ENCODE measurements at places on chromosomes 16 and 17. TPM values are rescaled to one million over a fixed set of nuclear protein-coding genes. Genes with fewer than 3 reads are reported as not detected.
A peak's percentile ranks its signal among the peaks of the same experiment; 100 is the strongest.

The CDH5 gene
- not detected for total RNA-seq

The TEX2 gene
- 12.4 TPM for total RNA-seq

The CHP2 gene
- not detected for total RNA-seq

The SETD1A gene
- total RNA-seq = 20.3 TPM

The ADAD2 gene
- not detected for total RNA-seq

The CHST6 gene
- not detected for total RNA-seq

DNA sequence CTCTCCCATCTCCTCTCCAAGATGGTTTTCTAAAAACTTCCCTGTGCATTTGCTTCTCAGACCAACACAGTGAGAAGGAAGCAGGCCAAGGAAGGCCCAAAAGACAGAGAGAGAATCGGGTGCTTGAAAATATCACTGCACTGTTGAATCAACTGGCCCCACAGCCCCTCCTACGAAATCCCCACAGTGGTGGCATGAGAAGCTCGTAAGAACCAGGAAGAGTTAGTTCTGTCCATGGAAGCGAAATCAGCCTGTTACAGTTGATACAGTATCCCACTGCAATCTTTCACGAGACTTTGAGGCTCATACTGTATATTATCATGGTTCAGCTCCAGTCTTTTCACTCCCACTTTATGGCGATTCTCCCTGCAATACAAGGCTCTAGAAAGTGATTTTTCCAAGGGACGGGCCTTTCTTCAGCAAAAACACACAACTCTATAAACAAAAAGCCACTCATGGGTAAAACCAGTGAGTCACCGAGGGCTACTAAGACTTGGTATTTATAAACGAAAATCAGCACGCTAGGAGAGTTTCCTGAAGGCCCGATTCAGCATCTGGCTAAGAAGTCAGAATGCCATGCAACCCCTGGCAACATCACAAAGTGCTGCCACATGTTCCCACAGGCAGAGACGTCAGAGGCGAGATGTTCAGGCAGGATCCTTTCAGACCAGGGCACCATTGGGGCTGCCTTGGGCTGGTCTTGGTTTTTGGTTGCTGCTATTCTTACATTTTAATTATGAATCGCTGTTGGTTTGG is 185.7 kb downstream of the IRX5 start:
- H3K36me3 ChIP-seq = no peaks in the 10 kb centered on the region
- H3K27me3 ChIP-seq = no peaks in the 10 kb centered on the region
- no peaks in the 10 kb centered on the region for H3K4me1 ChIP-seq
- no peak overlapping the region for H3K4me3 ChIP-seq
- no peak for DNase-seq

GRCh38 chr17:41494524-41494923 is 4.8 kb upstream of the KRT36 start:
- no peak overlapping the region for H3K27ac ChIP-seq
- DNase-seq = no peak
- peaks cover 2% of the 10 kb centered on the region for H3K27me3 ChIP-seq
- H3K36me3 ChIP-seq = no peaks in the 10 kb centered on the region
- peaks cover 17% of the 10 kb centered on the region for H3K4me1 ChIP-seq

DNA sequence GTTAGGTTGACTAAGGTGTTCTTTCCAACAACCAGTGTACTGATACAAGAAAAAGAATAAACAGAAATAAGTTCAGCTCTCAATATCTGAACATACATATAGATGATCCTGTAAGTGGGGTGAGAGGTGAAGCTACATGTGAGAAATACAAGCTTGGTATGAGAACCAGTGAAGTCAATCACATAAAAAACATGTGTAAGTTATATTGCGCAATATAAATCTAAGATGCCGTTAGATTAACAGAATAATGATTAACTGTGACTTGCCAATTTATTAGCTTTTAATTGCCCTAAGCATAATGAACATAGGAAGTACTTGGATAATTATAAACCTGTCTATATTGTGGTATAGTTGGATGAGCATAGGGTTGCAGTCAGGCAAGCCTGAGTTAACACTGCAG is 1597.1 kb upstream of the GOT2 start:
- H3K27me3 ChIP-seq = no peaks in the 10 kb centered on the region
- H3K4me3 ChIP-seq = no peak overlapping the region
- no peaks in the 10 kb centered on the region for H3K4me1 ChIP-seq
- H3K36me3 ChIP-seq = no peaks in the 10 kb centered on the region

DNA sequence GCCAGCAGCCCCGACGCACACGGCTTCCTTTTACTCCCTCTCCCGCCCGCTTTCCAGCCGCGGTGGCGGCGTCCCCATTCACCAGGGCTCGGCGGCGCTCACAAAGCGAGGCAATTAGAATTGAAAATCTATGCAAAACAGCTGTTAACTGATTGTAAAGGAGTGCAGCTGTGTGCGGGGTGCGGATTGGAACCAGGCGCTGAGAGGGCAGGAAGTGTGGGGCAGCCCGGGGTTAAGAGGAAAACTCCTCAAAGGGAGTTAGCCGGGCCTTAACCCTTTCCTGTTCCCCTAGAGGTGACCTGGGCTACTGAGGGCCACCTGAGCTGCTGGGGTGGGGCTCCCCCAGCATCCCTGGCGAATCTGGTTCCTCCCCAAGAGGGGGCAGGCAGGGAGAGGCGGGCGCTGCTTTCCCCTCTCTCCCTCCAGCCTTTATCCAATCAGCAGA is 5.8 kb upstream of the GSE1 start:
- peaks cover 17% of the 10 kb centered on the region for H3K4me1 ChIP-seq
- H3K4me3 ChIP-seq = no peak overlapping the region
- H3K36me3 ChIP-seq = no peaks in the 10 kb centered on the region
- no peak overlapping the region for H3K27ac ChIP-seq
- DNase-seq = no peak

GRCh38 chr17:42131981-42132432 is 9.4 kb downstream of the HSPB9 start:
- H3K4me1 ChIP-seq = peaks cover 58% of the 10 kb centered on the region
- DNase-seq = no peak

GRCh38 chr16:74099530-74099929 is 197.1 kb upstream of the PSMD7 start:
- no peak for DNase-seq
- no peaks in the 10 kb centered on the region for H3K4me1 ChIP-seq
- no peak overlapping the region for H3K4me3 ChIP-seq
- no peak overlapping the region for H3K27ac ChIP-seq

- no peaks in the 10 kb centered on the region for H3K27me3 ChIP-seq
- H3K27ac ChIP-seq = no peak overlapping the region
- no peaks in the 10 kb centered on the region for H3K36me3 ChIP-seq
- no peak for DNase-seq
- no peak overlapping the region for H3K4me3 ChIP-seq
Observed at GRCh38 chr16:53980675-53981074, 276.7 kb downstream of the FTO start.

DNA sequence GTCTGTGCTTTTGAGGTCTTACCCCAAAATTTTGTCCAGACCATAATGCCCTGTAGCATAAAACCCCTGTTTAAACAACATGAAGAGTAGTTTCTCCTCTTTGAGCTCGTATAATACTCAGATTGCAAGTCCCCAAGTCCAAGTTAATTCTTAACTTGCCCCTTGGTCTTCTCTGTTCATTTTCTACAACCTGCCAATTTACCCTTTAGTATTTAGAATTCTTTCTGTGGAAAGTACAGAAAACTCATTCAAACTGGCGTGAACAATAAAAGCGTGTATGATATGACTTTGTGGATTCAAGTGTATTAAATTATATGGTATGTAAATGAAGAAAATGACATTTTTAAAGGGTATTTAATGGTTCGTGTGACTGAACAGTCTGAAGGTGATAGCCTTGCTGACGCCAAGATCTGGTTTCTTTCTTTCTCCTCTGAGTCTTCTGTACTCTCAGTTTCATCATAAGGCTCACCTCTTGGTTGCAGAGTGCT is 185.6 kb downstream of the PRKCA start:
- DNase-seq = no peak
- peaks cover 26% of the 10 kb centered on the region for H3K4me1 ChIP-seq
- no peaks in the 10 kb centered on the region for H3K27me3 ChIP-seq
- peaks cover 17% of the 10 kb centered on the region for H3K36me3 ChIP-seq
- H3K27ac ChIP-seq = no peak overlapping the region
- no peak overlapping the region for H3K4me3 ChIP-seq

GRCh38 chr17:32487473-32488176 is 832 bp downstream of the CDK5R1 start:
- peak overlapping the region; percentile 84 for H3K4me3 ChIP-seq
- peaks cover 38% of the 10 kb centered on the region for H3K36me3 ChIP-seq
- DNase-seq = peak; percentile 42
- no peaks in the 10 kb centered on the region for H3K27me3 ChIP-seq

GRCh38 chr16:14109782-14110727 is 38.9 kb downstream of the MRTFB start:
- H3K27ac ChIP-seq = no peak overlapping the region
- no peak overlapping the region for H3K4me3 ChIP-seq
- H3K4me1 ChIP-seq = peaks cover 8% of the 10 kb centered on the region
- no peaks in the 10 kb centered on the region for H3K36me3 ChIP-seq
- no peaks in the 10 kb centered on the region for H3K27me3 ChIP-seq

DNA sequence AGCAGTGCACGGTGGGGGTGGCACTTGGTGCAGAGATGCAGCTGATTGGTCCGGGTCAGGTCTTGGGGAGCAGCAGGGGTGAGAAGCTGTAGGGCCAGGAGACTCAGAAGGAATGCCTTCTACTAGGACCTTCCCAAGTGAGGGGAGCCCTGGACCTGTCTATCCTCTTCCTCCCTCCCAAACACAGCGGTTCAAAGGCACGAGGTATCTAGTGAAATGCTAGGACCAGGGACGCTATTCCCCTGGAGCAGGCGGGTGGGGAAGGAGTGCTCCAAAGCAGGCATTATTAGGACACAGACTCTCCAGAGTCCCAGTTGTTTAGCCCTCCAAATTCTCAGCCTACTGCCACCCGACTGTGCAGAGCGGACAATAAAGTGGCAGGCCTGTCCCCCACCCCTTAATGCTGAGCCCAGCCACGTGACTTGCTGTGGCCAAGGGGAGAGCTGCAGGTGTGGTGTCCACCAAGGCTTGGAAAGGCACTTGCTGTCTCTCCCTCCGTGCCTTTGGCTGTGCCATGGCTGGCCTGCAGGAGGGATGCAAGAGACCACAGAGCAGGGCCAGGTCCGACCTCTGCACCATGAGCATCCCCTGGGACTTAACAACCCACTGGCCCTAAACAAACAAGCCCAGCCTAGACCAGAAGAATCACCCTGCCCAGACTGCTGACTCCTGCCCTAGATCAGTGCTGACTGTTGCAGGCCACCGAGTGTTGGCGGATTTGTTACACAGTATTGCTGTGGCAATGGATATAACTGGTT is 97.2 kb downstream of the TBC1D16 start:
- H3K27ac ChIP-seq = no peak overlapping the region
- H3K27me3 ChIP-seq = peaks cover 5% of the 10 kb centered on the region
- H3K4me1 ChIP-seq = peaks cover 48% of the 10 kb centered on the region

GRCh38 chr16:85447693-85448313 is 165.3 kb upstream of the GSE1 start:
- DNase-seq = no peak
- H3K36me3 ChIP-seq = no peaks in the 10 kb centered on the region
- no peak overlapping the region for H3K4me3 ChIP-seq
- peaks cover 6% of the 10 kb centered on the region for H3K4me1 ChIP-seq

DNA sequence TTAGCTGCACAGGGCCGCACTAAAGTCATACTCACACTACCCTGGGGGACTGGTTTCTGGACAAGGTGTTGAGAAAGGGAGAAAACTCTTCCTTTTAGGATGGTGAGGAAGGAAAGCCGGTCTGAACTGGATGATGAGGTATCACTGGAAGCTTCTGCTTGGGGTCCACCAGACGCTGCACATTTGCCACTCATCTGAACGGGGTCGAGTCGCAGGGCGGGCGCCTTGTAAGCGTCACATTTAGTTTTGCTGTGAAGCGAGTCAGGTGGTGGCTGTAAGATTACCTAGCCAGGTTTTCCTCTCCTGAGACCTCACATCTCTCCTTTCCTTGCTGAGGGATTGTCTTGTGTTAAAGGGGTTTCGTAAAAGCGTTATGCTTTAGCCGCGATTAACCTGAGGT is 2.3 kb downstream of the JPT2 start:
- H3K4me1 ChIP-seq = peaks cover 43% of the 10 kb centered on the region
- no peak for DNase-seq
- H3K4me3 ChIP-seq = no peak overlapping the region

- no peak overlapping the region for H3K4me3 ChIP-seq
- H3K36me3 ChIP-seq = no peaks in the 10 kb centered on the region
- no peak for DNase-seq
- H3K27me3 ChIP-seq = peaks cover 2% of the 10 kb centered on the region
Observed at GRCh38 chr17:33732116-33732515, 439.0 kb upstream of the ASIC2 start.

GRCh38 chr17:77061669-77062068 is 79.1 kb upstream of the SEC14L1 start:
- no peaks in the 10 kb centered on the region for H3K4me1 ChIP-seq
- H3K27me3 ChIP-seq = peaks cover 9% of the 10 kb centered on the region
- no peak for DNase-seq
- H3K36me3 ChIP-seq = no peaks in the 10 kb centered on the region

- no peak overlapping the region for H3K4me3 ChIP-seq
- no peaks in the 10 kb centered on the region for H3K4me1 ChIP-seq
- no peaks in the 10 kb centered on the region for H3K36me3 ChIP-seq
- no peaks in the 10 kb centered on the region for H3K27me3 ChIP-seq
- no peak overlapping the region for H3K27ac ChIP-seq
Observed at GRCh38 chr16:65832679-65833078, 533.8 kb upstream of the CDH5 start.

DNA sequence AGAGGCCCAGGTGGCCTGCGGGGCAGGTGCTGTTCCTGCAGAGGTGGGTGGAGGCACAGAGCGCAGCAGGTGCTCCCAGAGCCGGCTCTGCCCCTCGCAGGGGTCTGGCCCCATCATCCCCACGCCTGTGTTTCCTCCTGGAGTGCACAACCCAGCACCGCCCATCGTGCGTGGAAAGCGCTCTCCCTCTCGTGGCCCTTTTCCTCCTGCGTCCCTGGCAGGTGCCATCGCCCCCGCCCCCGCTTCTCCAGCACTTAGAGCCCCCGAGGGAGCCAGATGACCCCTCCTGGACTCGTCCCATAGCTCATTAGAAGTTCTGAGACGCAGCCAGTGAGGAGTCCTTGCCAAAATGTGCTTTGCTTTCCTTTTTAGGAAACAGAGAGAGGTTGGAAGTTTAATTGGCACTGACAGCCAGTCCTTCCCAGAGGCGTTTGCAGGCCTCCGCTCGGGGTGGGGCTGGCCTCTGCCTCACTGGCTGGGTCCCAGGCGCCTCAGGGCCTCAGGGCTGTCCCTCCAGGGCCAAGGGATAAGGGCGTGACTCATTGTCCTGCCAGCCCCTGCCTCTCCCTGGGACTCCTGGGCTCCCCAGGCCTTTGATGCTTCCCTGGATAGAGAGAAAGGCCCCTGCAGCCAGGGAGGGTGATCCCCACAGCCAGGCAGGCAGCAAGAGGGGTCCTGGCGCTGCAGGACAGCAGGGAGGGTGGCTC is 32.2 kb upstream of the CHMP6 start:
- DNase-seq = no peak
- no peaks in the 10 kb centered on the region for H3K4me1 ChIP-seq
- no peak overlapping the region for H3K27ac ChIP-seq
- no peak overlapping the region for H3K4me3 ChIP-seq
- H3K27me3 ChIP-seq = no peaks in the 10 kb centered on the region
